ENCODE measurements at places on chromosomes 11 and 22. TPM values are rescaled to one million over a fixed set of nuclear protein-coding genes. Genes with fewer than 3 reads are reported as not detected.
A peak's percentile ranks its signal among the peaks of the same experiment; 100 is the strongest.

DNA sequence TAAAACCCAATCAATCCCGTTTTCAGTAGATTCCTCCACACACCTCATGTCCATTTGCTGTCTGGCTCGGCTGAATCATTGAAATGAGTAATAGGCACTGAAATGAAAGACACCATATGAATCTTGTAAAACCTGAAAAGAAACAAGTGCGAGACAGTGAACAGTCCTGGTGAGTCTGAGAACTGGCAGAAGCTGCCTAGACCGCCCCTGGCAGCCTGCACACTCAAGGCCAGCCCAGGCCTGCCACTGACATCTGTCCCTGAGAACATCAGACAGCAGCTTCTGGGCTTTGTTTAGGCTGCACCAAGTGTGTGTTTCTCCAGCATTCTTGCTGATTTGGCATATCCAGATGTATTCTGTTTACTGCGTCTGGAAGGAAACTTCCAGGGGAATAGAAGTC lies 44.8 kb downstream of the ENDOD1 start:
- DNase-seq: peak; percentile 84

GRCh38 chr22:31083923-31084810 lies 3.0 kb downstream of the SMTN start:
- DNase-seq: no peak

The OR4C3 gene
- not detected for total RNA-seq

DNA sequence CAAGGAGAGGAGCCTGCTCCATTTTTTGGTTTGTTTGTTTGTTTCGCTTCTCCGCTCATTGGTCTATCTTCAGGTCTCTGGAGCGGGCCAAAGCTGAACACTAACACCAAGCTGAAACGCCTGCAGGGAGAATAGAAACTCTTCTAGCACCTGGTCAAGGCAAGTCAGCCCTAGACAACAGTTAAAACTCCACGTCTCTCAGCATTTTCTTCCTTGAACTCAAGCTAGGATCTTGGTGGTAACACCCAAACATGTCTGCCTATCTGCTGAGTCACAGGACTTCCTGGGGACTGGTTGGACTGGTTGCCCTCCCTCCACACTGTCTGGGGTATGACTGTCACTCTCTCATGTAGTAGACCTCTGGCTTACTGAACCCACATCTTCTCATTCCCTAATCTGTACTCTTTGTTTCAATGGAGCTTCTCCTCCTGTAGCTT lies 23.9 kb upstream of the RBFOX2 start:
- DNase-seq: peak; percentile 43

DNA sequence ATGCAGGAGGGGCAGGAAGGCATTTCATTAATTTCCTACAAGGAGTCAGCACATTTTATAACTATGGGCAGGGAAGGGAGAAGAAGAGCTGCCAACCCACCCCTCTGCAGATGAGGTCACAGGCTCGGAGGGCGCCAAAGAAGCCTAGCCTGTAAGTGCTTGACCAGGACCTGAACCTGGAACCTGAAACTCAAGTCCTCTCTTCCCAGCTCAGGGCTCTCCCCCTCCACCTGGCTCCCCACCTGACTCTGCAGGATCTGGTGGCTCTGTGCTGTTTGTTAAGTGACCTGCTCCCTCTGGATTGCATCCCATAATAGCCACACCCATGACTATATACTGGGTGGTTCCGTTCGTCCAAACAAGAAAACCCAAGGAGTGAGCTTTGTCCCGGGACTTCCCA lies 27.3 kb downstream of the SCGB1A1 start:
- DNase-seq: peak; percentile 66

The NAALAD2 gene
- total RNA-seq: not detected

DNA sequence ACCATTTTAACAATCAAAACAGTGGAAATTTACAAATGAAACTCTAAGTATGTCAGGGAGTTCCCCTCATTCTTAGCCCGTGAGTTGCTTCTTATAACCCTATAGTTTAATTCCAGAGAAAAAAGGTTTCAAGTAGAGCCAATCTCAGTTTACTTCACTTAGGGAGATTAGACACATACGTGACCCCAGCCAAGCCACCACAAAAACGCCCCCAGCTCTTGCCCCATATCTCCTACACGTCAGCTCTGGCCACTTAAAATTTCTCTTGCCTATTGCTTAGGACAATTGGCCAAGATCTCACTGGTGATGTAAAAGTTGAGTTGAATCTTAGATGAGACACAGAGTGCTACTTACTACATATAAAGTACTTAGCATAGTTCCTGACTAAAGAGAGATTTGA lies 166.4 kb downstream of the ETS1 start:
- DNase-seq: no peak

DNA sequence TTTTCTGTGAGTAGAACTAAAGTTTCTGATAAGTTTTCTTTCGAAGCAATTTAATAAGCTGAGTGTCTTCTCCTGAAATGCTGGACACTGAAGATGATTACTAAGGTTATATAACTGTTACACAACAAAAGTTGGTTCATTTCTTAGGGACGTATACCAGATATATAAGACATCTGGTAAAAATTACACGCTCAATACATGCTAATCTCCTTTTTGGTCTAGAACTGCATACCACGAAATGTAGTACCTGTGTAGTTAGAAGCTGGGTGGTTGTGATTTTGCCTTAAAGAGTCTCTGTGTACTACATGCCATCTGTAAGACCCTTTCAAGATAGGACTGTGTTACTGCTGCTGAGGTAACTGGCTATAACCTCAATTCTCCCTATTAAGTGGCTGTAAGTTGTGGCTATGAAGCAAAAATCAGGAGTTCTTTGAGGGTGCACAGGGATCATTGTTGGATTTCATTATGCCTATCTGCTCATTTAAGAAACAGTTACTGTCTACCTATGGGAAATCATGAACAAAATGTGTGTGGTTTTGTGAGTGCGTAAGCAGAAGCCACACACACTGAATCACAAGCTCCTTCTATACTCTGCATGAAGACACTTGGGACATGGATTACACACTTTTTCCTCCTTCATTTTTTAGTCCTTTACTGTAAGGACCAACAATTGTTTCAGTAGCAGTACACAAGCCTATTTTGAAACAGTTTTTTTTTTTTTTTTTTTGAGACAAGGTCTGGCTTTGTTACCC lies 195.9 kb downstream of the SWAP70 start:
- DNase-seq: no peak

The C11orf21 gene
- 8.4 TPM for total RNA-seq

DNA sequence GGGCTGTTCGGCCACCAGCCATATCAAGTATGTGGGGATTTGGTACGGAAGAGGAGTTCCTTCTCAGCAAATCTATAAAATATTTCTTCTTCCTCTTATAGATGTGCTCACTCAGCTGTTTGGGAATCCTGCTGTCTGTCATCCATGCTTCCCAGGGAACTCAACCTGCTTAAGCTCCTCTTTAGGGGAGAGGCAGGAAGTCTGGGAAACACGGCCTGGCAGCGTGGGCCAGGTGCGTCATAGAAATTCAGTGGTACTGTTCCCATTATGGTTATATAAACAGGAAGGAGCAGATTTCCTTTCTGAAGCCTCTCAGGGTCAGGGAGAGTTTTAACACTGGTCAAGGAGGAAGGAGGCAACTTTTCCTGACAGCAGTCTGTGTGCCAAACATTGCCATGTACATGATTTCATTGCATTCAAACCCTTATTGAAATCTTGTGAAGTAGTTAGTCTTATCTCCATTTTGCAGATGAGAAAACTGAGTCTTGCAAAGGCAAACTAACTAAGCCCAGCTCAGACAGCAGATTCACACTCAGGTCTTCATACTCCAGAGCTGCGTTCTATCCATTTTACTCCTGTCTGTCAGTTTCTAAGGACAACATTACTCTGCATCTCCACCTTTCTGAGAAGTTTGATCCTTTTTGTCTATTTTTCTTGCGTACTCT lies 35.4 kb upstream of the AMOTL1 start:
- peak; percentile 92 for DNase-seq

The PLAAT4 gene
- 56.1 TPM for total RNA-seq

- DNase-seq: no peak
Measured at GRCh38 chr11:59845399-59845798, at the start of gene CBLIF. CBLIF (minus strand) TSS chr11:59845499; CDS start chr11:59845453, 46 bp downstream.

DNA sequence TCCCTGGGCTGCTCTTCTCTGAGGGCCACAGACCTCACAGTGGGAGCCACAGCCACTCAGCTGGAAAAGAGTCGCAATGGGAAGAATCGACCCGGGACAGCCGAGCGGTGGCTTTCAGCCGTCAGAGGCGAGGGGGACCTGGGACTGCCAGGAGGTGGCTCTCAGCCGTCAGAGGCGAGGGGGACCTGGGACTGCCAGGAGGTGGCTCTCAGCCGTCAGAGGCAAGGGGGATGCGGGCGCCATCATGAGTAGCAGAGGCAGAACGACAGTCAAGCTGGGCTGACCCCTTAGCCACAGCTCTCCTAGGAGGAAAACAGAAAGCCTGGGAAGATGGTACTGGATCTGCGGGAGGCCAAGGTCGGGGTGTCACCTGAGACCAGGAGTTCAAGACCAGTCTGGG lies 14.9 kb upstream of the MUC2 start:
- DNase-seq: no peak

All from MG63 (cell line).